ENCODE measurements at places on chromosomes 3 and 15.

DNA sequence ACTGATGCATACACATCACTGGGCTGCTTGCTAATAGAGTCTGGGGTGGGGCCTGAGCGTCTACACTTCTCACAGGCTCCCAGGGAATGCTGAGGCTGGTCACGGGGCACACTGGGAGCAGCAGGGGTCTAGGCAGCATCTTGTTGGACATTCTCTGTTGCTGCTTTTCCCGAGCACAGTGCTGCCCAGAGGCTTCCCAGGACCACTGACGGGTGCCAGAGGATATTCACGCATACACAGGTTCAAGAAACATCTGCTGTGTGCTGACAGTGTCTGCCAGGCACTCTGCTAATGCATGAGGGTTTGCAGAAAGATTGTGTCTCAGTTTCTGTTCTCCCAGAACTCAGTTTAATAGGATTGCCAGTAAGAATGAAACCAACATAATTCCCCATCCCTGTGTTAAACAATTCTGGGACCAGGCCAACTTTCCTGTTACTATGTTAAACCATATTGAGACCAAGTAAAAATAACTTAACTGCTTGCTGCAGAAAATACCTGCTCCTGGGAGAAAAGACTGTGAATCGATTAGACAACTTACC, 23.9 kb upstream of the BCL2L10 start:
- no peak for DNase-seq

DNA sequence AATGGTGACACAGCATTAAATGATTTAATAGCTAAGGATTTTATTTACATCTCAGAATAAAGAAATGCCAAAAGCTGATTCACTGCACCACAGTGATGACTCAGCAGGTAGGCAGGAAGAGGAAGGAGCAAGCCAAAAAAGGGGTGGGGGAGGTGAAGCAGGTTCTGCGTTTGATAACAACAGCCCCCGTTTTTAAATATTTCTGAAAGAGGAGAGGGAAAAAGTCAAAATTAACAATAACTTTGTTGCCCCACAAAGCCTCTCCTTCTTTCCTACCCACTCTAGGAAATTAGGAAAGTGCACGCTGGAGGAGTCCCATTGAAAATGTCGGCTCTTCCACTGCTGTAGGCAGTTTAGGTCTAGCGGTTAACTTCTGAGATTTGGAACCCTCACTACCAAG, 9.9 kb upstream of the CCDC54 start:
- DNase-seq: no peak

GRCh38 chr3:46049093-46049492, 21.8 kb upstream of the XCR1 start:
- DNase-seq: no peak

DNA sequence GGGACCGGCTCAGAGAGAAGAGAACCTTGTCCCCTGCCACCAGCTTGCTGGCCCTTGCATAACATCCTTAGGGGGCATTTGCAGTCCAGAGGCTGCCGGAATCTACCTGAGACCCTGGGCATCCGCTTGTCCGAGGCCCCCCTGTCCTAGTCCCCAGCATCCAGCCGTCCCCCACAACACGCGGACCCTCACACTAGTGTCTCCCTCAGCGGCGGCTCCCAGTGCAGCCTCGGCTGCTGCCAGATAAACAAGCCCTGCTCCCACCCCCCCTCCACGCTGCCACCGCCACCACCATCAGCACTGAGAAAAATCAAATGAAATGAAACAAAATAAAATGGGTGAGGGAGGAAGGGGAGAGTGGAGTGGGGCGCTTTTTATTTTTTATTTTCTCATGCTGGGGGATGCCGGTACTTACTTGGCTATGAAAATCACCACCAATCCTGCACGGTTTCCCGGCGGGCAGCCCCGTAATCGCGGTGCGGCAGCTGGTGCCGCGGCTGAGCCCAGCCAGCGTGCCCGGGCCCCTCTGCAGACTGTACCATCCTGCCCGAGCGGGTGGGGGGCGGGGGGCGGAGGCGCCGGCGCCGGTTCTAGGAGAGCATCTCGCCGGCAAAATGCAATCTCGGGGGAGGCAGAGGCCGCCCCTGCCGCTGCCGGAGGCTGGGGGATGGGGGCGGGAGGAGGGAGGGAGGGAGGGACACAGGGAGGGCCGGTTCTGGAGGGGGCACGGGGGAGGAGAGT, at the start of gene ATP2B2:
Gene ATP2B2, minus strand, starts transcription at position 537 of the 741 bp plus-strand sequence. CDS start 56,043 bp downstream, outside the sequence.
- no peak for DNase-seq

DNA sequence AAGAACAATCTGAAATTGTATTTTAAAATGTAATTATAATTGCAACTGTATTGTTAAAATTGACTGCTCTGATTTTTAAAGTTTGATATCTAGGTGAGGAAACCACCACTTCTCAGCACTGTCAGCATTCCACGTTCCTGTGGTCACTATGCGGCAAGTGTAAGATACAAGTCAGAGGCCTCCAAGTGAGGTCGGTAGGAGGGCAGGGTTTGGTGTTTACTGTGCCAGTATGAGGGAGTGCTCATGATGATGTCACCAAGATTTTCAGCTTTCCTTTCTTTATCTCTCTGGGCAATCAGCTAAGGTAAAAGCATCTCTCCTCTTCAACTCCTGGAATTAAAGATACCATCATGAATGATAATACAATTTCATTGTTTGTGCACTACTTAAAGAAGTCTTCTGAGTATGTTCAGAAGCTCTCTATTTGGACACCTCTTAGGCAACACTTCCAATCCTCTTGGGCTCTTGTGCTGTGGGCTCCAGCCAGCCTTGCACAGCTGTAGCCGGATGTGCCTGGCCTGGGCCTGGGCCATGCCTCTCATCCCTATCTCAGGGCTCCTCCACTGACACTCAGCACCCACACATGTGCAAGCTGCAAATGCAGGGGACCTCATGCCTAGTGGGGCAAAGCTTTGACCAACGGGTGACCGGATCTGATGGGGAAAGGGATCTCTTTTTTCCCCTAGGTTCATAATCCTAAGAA, 42.9 kb downstream of the CCR3 start:
- DNase-seq: no peak

GRCh38 chr3:25025236-25025635, 402.8 kb upstream of the RARB start:
- no peak for DNase-seq

DNA sequence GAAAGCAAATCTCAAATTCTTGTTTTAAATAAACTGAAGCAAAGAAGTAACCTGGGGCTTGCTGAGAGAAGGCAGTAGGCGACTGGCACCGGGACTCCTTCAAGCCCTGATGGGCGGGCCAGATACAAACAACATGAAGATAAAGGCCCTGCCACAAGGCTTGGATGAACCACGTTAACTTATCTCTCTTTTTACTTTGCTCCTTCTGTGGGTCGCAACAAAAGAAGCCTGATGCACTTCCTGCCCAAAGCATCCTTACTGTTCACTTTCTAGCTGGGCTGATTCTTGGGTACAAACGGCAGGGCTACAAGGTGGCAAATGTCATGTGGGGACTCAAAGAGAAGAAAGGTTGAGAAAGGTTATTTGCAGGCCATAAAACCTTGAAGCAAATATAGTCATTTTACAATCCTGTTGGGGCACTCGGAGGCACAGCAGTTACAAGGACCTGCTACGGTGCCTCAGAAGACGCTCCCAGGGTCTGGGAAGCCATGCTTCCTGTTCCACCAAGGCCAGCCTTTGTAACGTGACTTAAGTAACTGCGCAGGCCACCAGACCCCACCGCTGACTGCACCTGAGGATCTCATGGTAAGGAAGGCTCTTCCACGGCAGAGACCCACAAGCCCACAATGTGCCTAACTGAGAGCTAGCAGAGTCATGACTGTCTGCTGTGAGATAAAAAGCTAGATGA, 71.1 kb downstream of the CHSY1 start:
- no peak for DNase-seq

- DNase-seq: no peak
Observed at GRCh38 chr3:33980252-33980651, 181.8 kb downstream of the PDCD6IP start.

GRCh38 chr3:13559764-13560525, 11.0 kb downstream of the FBLN2 start:
- DNase-seq: no peak

DNA sequence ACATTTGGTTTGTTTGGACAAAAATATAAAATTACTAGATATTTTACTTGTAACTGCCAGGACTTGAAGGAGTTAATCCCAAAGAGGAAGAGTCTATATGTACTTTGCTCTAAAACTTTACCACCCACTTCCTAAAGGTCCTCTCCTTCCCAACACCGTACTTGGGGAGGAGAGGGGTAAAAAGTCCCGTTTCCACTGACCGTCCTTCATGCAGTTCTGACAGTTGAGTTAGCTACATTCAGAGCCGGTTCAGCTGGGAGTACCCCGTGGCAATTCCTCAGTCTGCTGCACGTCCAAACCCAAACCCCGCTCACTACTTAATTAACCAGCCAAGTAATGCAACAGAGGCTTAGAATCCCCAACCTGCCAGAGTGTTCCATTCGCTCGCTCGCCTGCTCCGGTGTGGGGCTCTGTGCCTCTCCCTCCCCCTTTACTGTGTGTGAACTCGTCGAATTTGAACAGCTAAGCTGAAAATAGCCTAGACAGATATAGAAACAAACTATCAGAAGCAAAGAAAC, 519.7 kb downstream of the FOXP1 start:
- peak; percentile 69 for DNase-seq

GRCh38 chr3:4943549-4943948, 35.7 kb upstream of the BHLHE40 start:
- DNase-seq: no peak

DNA sequence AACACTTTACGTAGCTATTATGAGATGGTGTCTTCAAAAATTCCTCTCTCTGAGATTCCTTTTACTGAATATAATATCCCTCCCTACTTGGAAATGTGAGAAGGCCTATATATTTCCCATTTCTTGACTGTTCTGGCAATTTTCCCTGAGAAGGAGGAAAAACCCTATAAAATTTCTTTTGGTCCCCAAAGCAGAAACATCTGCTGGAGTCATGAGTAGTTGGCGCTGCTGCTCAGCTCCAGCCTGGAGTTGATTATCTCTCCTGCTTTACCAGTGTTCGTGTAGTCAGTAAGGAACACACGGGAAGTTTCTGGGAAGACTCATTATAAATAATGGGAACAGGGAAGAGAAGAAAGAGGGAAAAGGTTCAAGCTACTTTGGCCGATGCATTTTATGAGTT, 680.1 kb downstream of the EPHA3 start:
- no peak for DNase-seq

- DNase-seq: no peak
Observed at GRCh38 chr3:71759401-71759800, 5.7 kb downstream of the GPR27 start.

DNA sequence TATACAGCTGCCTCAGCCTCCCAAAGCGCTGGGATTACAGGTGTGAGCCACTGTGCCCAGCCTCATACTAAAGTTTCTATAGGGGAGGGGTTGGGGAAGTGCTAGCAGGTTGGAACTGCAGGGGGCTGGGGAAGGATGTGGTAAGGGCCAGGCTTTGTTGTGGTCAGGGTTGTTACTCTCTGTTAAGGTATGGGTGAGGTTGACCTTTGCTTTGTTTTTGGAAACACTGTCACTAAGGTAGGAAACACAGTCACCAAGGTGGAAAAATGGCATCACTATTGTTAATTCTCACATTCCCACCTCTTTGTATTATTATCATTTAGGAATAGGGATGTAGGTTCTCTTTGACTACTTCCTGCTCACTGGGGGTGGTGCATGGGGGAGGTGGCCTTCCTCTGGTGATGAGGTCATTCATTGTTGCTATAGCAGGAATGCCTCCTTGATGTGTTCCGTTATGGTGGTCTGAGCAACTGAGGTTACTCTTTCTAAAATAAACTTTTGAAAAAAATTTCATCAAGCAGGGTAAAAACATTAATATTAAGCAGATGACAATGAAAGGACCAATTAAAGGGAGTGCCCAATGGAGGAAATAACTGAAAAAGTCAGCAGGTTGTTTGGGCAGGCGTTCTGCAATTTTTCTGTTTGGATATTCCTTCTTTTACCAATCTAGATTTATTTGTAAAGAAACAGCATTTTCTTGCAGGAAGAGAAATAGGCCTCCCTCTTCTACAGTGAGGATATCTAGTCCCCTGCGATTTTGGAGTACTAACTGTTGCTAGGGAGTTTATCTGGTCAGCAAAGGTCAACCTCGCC, 150.5 kb downstream of the WDR76 start:
- DNase-seq: no peak

- no peak for DNase-seq
Observed at GRCh38 chr15:94335616-94336015, 104.3 kb downstream of the MCTP2 start.

DNA sequence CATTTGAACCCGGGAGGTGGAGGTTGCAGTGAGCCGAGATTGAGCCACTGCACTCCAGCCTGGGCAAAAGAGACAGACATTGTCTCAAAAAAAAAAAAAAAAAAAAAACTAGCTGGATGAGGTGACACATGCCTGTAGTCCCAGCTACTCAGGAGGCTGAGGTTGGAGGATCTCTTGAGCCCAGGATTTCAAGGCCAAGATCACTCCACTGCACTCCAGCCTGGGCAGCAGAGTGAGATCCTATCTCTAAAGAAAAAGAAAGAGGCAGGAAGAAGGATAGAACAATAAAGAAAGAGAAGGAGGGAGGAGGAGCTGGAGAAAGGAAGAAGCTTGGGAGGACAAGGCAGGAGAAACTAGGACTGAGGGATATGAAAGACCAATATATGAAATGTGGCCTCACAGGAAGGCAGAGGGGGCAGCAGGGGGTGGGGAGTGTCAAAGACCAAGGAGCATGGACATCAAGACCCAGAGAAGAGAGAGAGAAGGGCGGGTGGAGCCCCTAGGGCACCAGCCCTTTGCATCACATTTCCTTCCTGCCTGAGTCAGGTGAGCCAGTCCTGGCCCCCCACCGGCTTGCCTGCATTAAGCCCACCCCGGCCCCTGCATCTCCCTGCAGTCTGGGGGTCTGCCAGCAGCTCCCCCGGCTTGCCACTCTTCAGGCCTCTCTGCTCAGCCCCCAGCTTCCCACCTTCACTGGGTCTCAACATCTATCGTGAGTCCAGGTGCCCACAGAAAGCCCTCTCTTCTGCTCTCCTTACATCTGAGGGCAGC, 11.5 kb downstream of the IGDCC3 start:
- no peak for DNase-seq

GRCh38 chr15:45429941-45430792, 51.8 kb upstream of the GATM start:
- DNase-seq: no peak

GRCh38 chr15:57684491-57685151, 21.9 kb upstream of the POLR2M start:
- DNase-seq: no peak

- no peak for DNase-seq
Observed at GRCh38 chr3:170701696-170702678, 116.1 kb upstream of the SLC7A14 start.

DNA sequence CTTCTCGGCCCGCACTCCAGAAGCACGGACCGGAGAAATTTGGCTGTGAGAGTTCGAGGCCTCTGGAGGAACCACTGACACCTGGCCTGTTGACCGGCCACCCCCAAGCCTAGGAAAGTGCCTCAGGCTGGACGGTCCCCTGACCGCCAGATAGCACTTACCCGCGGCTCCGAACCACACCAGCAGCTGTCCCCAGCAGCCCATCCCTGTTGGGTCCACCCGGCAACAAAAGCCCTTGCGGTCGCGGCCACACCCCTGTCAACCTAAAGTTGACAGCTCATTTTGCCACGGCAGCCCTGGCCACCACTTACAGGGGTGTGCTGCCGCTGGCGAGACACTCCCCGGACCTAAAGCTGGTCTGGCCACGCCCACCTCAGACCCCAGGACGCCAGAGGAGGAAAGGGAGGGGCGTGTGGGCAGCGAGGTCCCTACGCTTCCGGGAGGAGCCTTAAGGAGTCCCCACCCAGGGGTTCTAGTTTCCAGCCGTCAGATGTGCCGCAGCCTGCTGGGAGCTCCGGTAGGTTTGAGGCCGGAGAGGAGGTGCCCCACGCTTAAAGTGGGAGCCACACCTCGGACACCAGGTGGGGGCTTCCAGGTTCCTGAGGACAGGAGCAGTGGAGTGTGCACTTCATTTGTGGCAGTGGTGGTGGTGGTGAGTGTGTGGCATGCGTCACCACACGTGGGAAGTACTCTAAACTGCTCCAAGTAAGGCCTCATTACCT, at the start of gene LTK:
Gene LTK, minus strand, starts transcription at position 322 of the 722 bp plus-strand sequence. Its CDS starts 118 bp downstream, at position 204.
- DNase-seq: no peak

All from putamen (tissue), 1 donor.